ENCODE measurements at places on chromosomes 1 and 21.

- DNase-seq, result no peak
Observed at GRCh38 chr1:54919367-54920359, 32.7 kb upstream of the DHCR24 start.

DNA sequence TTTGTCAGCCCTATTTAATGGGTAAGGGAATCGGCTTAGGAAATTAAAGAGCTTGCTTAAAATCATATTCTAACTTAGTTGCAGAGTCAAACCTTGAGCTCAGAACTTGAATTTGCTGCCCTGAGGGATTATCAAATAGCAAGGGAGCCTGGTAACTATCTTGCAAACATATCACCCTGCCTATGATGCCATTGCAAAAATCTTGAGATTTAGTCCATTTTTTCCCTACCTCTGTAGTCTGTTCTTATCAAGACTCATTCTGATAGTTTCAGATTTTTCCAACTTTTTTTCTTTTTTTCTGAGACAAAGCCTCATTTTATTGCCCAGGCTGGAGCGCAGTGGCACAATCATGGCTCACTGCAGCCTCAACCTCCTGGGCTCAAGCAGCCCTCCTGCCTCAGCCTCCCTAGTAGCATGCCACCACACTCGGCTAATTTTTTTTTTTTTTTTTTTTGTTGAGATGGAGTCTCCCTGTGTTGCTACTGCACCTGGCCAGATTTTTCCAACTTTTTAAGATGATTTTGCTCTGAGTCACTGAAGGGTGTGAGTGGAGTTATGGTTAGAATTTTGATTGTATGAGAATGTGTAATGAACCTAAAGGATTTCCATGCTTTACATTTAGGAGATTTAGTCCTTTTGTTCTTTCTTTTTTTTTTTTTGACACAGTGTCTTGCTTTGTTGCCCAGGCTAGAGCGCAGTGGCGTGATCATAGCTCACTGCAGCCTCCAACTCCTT lies 12.2 kb downstream of the SARS1 start:
- DNase-seq, result no peak

- no peak for DNase-seq
Observed at GRCh38 chr1:178580876-178581275, 68.0 kb downstream of the TEX35 start.

DNA sequence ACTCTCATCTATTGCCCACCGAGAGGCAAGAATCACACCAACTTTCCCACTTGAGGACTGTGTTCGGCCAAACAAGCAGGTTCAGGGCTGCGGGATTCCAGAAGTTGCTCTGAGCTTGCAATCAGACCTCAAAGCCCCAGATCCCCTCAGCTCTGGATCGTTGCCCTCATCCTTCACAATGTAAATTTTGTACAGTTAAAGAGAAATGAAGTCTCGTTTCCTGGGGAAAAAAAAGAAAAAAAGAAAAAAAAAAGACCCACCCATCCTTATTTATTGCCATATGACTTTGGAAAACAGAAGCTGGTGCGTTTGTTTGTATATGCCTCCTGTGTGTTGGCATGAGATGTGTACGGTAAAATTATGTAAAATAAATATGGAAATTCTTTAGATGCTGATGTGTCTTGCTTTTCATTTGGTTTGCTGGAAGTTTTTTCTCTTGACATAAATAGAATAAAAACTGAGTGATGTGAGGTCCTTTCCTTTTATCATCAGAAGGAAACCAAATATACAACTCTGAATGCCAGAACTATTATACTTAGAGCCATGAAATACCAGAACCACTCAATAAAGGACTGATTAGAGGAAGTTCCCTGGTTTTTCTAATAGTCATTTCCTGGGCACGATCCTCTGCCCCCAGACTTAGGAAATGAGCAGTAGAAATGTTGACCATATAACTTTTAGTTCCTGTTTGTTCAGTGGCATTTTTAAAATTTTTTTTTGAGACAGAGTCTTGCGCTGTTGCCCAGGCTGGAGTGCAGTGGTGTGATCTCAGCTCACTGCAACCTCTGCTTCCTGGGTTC lies 48.7 kb downstream of the LHX4 start:
- no peak for DNase-seq

DNA sequence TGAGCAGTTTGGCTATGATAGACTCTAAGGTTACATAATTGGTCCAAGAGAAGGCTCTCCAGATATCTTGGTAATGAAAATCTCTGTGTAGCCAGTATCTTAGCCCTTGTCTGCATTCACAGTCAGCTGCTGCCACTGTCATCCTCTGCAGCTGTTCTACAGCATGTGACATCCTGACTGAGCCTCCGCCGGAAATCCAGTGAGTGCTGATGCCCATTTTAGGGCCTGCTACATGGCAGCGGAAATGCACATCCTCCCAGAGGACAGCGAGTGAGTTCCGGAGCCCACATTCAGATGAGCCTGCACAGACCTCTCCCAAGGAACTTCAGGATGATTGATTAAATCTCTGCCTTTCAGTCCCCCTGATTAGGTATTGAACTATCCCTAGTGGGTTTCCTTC lies 237.1 kb downstream of the HHIPL2 start:
- no peak for DNase-seq

DNA sequence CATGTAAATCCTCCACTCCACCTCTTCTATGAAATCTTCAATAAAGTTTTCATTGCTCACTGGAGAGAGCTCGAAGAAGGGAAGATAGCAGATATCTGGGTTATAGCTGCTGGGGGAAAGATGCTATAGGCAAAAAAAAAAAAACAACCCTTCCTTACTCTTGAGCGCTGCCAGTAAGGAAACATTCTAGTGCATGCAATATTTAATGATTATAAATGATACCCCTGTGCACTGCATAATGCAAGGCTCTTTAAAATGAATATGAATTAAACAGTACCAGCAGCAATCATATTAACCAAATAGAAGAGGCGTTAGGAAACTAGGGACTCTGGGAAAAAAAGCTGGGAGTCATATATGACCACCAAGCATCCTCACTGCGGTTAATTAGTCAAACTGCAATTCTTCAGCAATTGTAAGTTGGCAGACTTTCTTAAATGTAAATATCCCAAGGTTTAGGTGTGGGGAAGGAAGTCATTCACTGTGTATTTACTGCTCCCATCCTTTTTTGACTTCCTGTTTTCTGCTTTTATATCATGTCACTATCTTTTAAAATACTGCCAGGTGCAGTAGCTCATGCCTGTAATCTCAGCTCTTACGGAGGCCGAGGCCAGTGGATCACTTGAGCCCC lies 3.7 kb upstream of the DMRTB1 start:
- DNase-seq, result no peak

DNA sequence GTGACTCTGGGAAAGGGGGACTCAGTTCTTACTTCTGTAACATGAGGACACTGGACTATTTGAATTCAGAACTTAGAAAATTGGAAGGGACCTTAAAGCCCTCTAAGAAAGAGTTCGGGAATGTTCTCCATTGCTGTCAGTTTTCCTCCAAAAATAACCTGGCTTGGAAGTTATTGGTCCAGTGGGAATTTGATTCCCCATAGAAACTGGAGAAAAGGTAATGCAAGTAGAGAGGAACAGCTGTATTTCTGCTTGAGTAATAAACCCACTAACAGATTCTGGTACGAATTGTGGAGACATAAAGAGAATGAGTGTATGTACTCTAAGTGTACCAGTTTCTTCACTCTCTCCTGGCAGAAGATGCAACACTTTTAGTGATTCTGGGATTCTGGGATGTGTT lies 1.8 kb downstream of the ZBED6 start:
- no peak for DNase-seq

DNA sequence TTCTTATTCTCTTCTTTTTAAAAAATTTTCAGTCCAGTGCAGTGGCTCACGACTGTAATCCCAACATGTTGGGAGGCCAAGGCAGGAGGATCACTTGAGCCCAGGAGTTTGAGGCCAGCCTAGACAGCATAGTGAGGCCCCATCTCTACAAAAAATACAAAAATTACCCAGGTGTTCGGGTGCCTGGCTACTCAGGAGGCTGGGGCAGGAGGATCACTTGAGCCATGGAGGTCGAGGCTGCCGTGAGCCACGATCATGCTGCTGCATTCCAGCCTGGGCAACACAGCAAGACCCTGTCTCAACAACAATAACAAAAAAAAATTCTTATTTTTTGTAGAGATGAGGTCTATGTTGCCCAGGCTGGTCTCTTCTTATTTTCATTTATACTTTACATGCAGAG lies 7.9 kb downstream of the PLA2G2D start:
- DNase-seq, result no peak

DNA sequence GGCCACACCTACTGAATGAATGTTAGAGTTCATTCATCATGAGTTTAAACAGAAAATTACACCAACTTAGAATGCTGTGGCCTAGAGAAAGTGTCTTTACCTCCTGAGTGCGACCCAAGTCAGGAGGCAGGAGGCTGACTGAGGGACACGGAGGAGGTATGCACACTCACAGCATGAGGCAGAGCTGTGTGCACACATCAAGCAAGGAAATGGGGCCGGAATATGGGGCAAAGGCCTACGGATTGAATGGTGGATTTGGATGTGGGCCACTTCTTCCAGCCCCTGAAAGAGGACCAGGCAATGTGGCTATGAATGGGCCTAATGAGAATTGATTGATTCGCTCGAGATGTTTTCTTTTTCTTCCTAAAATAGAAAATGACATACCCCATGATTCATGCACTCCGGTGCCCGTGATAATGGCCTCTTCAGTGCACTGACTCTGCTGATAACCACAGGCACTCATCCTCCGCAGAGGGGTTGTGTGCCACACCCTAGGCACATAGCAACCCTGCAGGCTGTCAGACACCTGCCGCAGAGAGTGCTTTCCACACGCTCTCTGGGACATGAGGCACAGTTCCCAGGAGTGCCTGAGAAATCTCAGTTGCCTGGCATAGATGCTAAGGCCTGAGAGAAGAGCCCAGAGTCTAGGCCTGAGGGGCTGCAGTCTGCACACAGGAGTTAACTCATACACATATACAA lies 155.5 kb downstream of the GLUL start:
- DNase-seq, result peak; percentile 98

GRCh38 chr1:168114845-168115244 lies 21.9 kb downstream of the GPR161 start:
- DNase-seq, result no peak

- no peak for DNase-seq
Observed at GRCh38 chr1:50967416-50968157, 2.5 kb upstream of the CDKN2C start.

Data from NCI-H345 (cell line).